HCT116 (cell line): ENCODE measurements at places on chromosomes 2 and 18. TPM values are rescaled to one million over a fixed set of nuclear protein-coding genes. Genes with fewer than 3 reads are reported as not detected.

GNLY gene
- 0.74 TPM for total RNA-seq

LRRTM4 gene
- total RNA-seq = 0.25 TPM

AOX1 gene
- total RNA-seq = 0.71 TPM

ACKR3 gene
- 0.20 TPM for total RNA-seq

INO80D gene
- 14.4 TPM for total RNA-seq

GPR39 gene
- 5.1 TPM for total RNA-seq

GPR155 gene
- total RNA-seq = 3.8 TPM

ITGA4 gene
- total RNA-seq = 0.49 TPM

PLGLB1 gene
- 1.3 TPM for total RNA-seq

EGR4 gene
- total RNA-seq = 0.37 TPM

NFATC1 gene
- total RNA-seq = 20.8 TPM

CCL20 gene
- total RNA-seq = 0.30 TPM
